ENCODE measurements at places on chromosomes 7 and 10.

DNA sequence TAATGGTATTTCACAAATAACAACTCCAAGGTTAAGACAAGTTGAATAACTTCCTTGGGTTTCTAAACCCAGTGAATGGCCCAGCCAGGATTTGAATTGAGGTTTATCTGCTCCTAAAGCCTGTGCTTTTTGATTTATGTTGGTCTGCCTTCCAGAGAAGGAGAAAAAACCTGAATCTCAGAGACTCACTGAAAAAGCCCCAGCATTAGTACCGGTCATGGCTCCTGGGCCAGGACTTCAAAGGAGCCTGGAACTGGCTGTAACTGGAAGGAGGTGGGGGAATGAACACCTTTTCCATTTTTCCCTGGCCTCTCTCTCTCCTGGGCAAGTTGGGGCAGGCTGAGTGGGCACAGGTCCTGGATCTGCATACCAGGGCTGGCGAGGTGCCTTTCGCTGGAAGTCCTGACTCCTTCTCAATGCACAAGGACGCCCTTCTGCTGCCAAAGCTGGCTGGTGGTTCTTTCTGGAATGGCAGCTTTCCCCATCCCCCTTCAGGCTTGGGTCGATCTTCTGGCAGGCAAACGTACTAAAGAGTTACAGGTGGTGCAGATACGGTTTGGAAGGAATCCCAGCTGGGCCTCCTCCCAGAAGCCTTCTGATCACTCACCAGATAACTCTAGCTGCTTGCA, 268.2 kb downstream of the PTEN start:
- no peak for DNase-seq

GRCh38 chr10:96833220-96834001, 1.3 kb downstream of the LCOR start:
- no peak for DNase-seq

- DNase-seq, result no peak
These were observed 510.0 kb upstream of the PHF14 start for GRCh38 chr7:10463701-10464100.

GRCh38 chr7:3243680-3244079, 57.4 kb upstream of the SDK1 start:
- DNase-seq, result no peak

DNA sequence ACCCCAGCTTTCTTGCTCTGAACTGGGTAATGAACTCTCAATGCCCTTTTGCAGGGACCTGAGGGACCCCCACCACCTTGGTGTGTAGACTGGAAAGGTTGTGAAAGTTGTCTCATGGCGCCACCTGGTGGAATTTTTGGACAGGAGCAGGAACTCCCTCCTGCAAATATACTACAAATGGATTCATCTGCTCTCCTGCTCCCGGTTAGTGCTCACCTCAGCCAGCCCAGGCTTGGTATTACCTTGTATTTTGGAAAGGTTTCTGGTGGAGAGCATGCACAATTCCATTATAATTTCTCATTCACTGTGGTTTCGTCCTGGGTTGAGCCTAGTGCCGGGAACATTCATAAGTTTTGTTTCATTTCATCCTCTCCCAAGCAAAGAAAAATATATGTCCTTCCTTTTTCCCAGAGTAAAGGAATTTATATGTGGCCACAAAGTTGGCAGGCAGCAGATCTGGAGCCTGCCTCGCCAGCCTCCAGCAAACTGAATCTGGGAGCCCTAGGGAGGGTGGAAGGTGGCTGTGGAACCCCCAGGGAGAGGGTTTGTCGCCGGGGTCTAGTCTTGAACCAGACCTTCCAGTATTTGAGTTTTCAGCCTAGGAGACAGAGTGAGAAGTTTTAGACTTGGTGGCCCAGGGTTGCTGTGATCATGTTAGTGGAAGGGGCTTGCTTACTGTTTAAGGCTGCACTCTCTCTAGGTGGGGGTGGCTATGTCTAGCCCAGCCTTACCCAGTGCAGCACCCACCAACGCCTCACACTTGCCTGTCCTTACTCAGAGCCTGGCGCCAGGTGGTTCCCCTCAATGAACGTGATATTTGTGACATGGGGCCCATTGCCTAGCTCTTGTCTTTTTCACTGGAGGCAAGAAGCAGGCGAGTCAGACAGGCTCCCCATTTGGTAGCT, 9.5 kb downstream of the FAM241B start:
- no peak for DNase-seq

DNA sequence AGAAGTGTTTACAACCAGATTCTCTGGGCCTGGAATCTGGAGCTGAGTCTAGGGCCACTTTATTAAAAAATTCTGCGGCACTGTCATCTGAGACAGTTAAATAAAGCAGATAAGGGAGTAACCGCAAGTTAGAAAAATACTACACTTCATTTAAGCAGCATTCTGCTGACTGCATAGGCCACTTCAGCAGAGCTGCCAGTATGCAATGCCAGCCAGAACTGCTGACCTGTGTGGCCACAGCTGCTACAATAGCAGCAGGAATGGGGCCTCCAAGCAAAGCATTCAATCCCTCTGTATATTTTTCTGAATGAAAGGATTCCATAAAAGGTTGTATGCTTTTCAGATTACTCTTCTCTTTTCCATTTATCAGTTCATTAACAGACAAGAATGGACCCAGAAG, 136.0 kb downstream of the COL28A1 start:
- no peak for DNase-seq

- no peak for DNase-seq
These were observed 29.3 kb downstream of the PRSS2 start for GRCh38 chr7:142800088-142800487.

GRCh38 chr10:33295851-33296250, 38.6 kb downstream of the NRP1 start:
- DNase-seq, result no peak

GRCh38 chr7:70570961-70571360, 561.0 kb upstream of the GALNT17 start:
- DNase-seq, result no peak
